ENCODE measurements at places on chromosomes 5 and 9. TPM values are rescaled to one million over a fixed set of nuclear protein-coding genes. Genes with fewer than 3 reads are reported as not detected.

The INSL4 gene
- total RNA-seq: not detected

The PLPP7 gene
- total RNA-seq: 2.2 TPM

GRCh38 chr5:16891033-16891432 lies 45.1 kb downstream of the MYO10 start:
- DNase-seq: no peak

- no peak for DNase-seq
Measured at GRCh38 chr5:97167435-97167834, 15.6 kb downstream of the RIOK2 start.

- no peak for DNase-seq
Measured at GRCh38 chr5:139394123-139394653, 716 bp downstream of the PROB1 start.

The ROPN1L gene
- total RNA-seq: 1.1 TPM

The TAF11L10 gene
- not detected for total RNA-seq

The TTLL11 gene
- 0.75 TPM for total RNA-seq

- no peak for DNase-seq
Measured at GRCh38 chr5:159208514-159209437, 577 bp downstream of the RNF145 start.

DNA sequence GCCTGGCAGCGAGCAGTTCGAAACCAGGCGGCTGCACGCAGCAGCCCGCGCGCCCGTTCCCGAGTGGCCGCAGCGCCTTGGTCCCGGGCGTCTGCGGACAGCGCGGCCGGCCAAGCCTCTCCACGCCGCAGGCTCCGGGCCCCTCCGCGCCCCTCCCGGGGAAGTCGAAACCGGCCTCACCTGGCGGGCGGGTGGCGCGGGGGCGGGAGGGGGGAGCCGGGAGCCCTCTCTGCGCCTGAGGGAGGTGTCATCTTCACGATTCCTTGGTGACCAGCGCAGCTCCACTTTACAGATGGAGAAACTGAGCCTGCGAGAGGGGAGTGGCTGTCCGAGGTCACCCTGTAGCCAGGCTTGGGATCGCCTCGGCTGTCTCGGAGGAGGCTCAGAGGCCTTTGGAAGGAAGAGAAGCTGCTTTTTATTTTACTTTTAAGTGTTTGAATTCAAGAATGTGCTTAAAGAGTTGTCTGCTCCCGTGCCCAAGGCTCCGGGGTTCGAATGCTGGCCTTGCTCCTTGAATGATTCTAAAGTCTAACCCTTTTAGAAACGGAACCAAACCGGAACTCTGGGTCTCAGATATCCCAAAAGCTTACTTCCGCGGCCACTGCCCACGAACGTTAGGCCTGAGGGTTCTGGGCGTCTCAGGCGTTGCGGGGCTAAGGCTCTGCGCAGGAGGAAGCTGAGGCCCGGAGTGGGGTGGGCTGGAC lies 662 bp downstream of the SUSD3 start:
- no peak for DNase-seq

The MPDZ gene
- total RNA-seq: 14.0 TPM

DNA sequence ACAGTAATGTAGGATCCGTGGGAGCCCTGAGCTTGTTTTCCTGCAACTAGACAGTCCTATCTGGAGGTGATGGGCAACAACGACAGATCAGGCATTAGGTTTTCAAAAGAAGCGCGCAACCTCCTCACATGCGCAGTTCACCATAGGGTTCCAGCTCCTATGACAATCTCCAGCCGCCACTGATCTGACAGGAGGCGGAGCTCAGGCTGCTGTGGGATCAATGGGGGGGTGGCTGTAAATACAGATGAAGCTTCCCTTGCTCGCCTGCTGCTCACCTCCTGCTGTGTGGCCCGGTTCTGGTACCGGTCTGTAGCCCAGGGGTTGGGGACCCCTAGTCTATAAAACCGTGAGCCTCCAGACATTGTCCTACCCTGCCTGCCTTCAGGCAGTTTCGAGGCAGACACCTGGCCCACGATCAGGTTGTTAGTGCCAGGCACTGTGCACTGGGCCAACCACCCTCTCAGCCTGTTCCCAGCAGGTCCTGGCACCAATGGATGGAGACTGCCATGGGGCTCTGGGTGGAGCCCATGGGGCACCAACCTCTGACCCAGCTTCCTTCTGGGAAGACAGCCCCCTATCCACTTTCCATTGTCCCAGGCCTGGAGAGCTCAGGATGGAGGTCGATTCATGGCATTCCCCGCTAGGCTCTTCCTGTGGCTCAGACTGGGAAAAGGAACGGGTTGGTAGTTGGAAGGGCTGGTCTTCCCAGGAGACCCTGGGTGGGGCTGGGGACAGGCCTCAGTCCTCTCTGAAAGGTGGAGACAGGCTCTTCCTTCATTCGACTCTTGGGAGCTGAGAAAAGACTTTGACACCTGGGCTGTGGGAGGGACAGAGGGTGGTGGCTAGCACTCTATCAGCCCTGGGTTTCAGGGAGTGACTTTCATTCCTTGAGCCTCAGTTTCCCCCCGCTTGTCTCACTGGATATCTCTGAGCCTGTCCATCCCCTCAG lies 1.7 kb downstream of the ENDOG start:
- DNase-seq: no peak

GRCh38 chr5:131747180-131748105 lies 49.4 kb downstream of the FNIP1 start:
- no peak for DNase-seq

DNA sequence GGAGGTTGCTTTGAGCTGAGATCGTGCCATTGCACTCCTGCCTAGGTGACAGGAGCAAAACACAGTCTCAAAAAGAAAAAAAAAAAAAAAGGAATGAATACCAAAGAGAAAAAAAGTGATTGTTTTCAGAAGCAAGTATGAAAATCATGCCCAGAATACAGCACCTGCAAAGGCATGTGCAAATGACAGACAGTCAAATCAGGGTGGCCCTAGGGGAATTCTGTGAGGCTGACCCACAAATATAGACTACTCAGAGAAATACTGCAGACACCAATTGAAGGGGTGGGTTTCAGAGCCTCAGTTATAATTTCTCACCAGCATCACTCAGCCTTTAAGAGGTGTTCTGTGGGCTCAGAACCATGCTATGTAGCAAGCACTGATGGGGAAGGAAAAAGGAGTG lies 28.6 kb downstream of the DCAF12 start:
- no peak for DNase-seq

The SYK gene
- total RNA-seq: 15.7 TPM

- DNase-seq: no peak
Measured at GRCh38 chr5:75951716-75952115, 131.5 kb upstream of the SV2C start.

GRCh38 chr5:53436480-53437191 lies 43.8 kb upstream of the FST start:
- DNase-seq: no peak

- no peak for DNase-seq
Measured at GRCh38 chr5:156670615-156671014, 179.5 kb upstream of the PPP1R2B start.

DNA sequence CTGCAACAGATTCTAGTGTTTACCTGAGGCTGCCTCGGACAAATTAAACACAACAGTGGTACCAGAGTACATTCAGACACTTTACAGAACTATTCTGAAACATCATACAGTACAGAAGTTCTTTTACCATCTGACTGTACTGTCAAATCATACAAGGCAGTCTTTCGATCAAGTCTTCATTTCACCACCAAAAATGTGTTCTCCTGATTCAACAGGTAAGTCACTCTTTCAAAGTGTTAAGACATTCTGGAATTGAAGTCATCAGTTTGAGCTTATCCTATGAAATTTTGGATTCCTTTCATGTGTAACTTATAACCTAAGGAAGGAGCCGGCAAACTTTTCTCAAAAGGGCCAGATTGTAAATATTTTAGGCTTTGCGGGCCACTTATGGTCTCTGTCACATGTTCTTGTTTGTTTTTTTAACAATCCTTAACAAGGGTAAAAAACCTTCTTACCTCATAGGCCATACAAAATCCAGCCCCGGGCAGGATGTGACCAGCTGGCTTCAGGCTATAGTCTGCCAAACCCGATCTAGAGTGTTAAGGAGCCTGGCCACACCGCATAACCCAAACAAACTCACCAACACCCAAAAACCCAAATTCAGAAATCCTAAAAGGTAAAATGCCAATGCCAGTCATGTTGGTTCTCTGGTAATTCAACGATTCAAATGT lies 151.6 kb downstream of the DENND1A start:
- DNase-seq: no peak

The CARD6 gene
- total RNA-seq: 0.63 TPM

DNA sequence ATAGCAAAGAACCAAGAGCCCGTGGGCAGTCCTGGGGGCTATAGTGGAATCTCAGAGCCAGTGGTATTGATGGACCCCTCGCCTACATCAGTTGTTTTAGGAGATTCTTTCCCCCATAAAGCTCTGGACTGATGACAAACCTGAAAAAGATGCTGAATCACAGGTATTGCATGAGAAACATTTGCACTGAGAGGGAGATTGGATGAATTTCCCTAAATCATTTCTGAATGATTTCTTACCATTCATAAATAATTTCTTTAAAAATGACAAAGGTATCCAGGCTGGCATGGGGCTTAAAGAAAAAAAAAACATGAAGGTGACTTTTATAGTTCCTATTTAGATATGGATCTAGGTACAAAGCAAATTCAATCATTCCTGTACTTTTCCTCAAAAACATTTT lies 54.0 kb upstream of the SLIT3 start:
- no peak for DNase-seq

The SERINC5 gene
- 6.9 TPM for total RNA-seq

- no peak for DNase-seq
Measured at GRCh38 chr5:9354336-9355081, 191.4 kb downstream of the SEMA5A start.

The PRSS3 gene
- total RNA-seq: 5.7 TPM

The MACIR gene
- 10.8 TPM for total RNA-seq

The TMEM174 gene
- total RNA-seq: not detected

The PHPT1 gene
- total RNA-seq: 114 TPM

GRCh38 chr5:180085837-180086236 lies 14.3 kb upstream of the RNF130 start:
- no peak for DNase-seq

- DNase-seq: peak; percentile 20
Measured at GRCh38 chr9:137445275-137445807, 4.2 kb upstream of the ENTPD8 start.

- DNase-seq: no peak
Measured at GRCh38 chr9:83623679-83624076, 735 bp downstream of the IDNK start.

GRCh38 chr5:89301321-89302025 lies 418.5 kb upstream of the MEF2C start:
- no peak for DNase-seq

- DNase-seq: no peak
Measured at GRCh38 chr9:68727636-68728035, 22.6 kb downstream of the PIP5K1B start.

GRCh38 chr5:10218658-10219057 lies 31.0 kb downstream of the ATPSCKMT start:
- DNase-seq: no peak

The B4GALT1 gene
- 44.5 TPM for total RNA-seq

DNA sequence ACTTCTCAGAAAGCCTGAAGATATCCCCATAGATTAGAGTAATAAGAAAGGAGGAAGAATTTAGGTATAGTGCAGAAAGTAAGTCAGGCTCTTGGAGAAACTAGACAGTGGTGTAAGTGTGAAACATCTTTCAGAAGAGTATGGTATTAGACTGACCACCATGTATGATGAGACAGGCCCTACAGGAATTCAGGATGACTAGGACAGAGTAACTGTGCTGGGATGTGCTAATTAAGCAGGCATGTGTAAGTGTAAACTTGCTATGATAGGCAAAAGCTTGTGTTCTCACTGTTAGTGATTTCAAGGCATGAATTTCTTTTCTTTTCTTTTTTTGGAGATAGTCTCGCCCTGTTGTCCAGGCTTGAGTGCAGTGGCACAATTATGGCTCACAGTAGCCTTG lies 70.8 kb downstream of the RAB24 start:
- no peak for DNase-seq

- DNase-seq: peak; percentile 39
Measured at GRCh38 chr5:133635051-133635450, 22.7 kb upstream of the FSTL4 start.

- peak; percentile 86 for DNase-seq
Measured at GRCh38 chr9:116549061-116549664, 137.9 kb upstream of the TRIM32 start.

- no peak for DNase-seq
Measured at GRCh38 chr9:134884492-134884891, 3.9 kb downstream of the FCN2 start.

DNA sequence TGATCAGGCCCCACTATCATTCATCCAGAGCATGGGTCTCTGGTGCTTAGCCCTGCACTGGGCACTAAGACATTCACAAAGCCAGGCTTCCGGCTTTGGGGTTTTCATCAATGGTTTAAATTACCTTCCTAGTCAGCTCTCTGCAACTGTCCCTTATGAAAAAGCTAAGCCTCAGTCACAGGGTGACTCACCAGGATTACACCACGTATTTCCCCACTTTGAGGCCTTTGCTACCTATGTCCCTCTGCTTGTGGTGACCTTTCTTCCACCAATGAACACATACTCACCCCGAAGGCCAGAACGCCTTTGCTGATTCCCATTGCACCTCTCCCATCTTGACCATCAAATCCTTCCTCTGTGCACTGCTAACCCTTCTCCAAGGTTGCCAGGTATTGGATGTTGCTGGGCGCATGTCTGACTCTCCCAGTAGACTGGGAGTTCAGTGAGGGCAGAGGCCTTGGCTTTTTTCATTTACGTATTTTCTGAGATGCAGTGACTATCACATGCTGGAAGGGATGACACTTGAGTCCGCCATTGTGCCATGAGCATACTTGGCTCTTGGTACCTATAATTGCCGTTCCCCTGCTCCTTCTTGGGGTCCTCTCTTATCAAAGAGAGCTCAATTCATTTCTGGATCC lies 58.7 kb upstream of the TNFSF8 start:
- no peak for DNase-seq

GRCh38 chr5:53359916-53360517 lies 120.4 kb upstream of the FST start:
- DNase-seq: no peak

DNA sequence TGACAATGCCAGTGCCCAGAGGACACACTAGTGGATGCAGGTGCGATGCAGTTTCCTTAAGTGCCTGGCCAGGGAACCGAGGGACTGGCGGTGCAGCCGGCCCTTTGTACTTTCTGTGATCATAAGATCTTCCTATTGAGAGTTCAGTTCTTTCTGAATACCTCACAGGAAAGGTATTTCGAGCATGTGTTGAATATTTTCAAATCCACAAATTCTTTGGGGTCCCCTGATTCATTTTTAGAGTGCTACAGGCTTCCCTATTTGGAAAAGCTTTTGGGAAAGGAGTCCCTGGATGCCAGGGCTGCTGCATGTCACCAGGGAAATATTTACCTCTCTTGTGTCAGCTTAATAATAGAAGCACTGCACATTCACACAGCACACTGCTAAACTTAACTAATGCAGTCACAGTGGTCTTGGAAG lies 281.5 kb downstream of the GADD45G start:
- no peak for DNase-seq

Measured in epithelial cell of proximal tubule (primary cell).